Neural crest cell (in vitro differentiated cells): ENCODE measurements at places on chromosomes 2 and 18. TPM values are rescaled to one million over a fixed set of nuclear protein-coding genes. Genes with fewer than 3 reads are reported as not detected.

The DAW1 gene
- total RNA-seq, result not detected in 2 replicates

The UGT1A10 gene
- total RNA-seq, result not detected in 2 replicates

The NCK2 gene
- 67.7 and 71.9 TPM in 2 replicates for total RNA-seq

The DTNB gene
- 28.9 and 29.5 TPM in 2 replicates for total RNA-seq

The TUBB6 gene
- total RNA-seq, result 77.8 and 81.8 TPM in 2 replicates

DNA sequence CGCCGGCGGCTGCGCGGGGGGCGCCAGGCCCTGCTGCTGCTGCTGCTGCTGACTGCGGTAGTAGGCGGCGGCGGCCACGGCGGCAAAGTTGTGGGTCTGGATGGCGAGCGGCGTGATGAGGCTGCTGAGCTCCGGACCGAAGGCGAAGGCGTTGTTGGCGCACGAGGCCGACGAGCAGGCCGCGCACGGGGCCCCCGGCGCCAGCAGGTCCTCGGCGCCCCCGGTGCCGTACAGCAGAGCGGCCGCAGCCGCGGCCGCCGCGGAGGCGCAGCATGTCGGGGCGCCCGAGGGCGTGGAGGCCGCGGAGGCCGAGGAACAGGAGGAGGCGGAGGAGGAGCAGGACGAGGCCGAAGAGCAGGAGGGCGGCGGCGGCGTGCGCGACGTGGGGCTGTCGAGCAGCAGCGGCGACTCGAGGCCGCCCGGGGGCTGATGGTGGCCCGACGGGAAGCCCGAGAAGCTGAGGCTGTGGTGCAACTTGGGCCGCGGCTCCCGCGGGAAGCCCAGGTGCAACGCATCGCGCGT is 1.8 kb downstream of the ZFP36L2 start:
- peak; percentile 19 for DNase-seq

GRCh38 chr2:239883326-239884050 is 141.7 kb downstream of the NDUFA10 start:
- no peak for DNase-seq

GRCh38 chr2:58291726-58292438 is 50.8 kb upstream of the FANCL start:
- no peak for DNase-seq

- no peak for DNase-seq
Measured at GRCh38 chr18:56267334-56267733, 371.1 kb downstream of the TXNL1 start.

GRCh38 chr2:239151201-239152131 is 249.4 kb downstream of the HDAC4 start:
- no peak for DNase-seq

DNA sequence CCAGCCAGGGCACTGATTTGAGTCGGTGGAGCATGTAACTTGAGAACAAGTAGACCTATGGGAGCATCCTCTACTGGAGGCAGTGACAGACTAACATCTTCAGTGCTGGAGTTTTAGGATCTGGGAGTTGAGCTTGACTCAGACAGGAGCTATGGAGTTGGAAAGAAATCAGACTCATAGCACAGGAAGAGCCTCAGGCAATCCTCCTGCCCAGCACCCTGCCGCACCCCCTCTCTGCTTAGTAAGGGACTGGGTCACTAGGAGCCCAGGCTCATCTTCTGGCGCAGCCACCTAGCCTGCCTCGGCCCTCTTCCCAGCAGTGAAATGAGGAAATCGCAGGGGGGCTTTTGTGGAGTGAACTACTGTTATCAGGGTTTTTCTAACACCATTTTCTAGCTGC is 3.6 kb downstream of the ARID5A start:
- no peak for DNase-seq

DNA sequence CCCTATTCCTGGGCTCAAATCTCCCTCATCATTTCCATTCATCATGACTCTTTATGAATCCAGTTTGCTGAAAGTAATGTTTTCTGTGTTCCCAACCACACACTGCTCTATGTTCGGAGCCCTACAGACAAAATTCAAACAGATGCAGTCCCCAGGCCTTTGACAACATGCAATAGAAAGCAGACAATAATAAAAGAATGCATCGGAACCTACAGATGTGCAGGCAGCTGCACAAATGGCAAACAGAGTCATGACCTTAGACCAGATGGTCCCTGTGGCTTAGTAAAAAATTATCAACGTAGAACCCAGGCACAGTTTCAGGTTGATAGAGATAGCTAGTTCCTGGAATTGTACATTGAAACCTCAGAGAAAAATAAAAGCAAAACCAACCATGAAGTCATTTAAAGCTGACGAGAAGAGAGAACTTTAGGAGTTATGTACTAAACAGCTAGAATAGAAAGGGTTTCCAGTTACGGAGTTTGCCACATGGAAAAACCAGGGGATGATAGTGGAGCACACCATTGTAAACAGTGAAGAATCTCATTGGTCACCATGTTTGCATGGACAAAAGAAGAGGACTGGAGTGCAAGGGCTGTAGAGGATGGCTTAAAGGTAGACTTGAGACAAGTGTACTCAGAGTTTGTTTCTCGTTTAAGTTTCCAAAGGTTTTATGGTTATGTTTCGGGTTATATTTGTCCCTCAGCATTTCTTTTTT is 23.2 kb upstream of the ACVR1 start:
- no peak for DNase-seq

GRCh38 chr2:86283411-86284030 is 53.9 kb downstream of the REEP1 start:
- no peak for DNase-seq

GRCh38 chr18:3400567-3401296 is 49.2 kb upstream of the TGIF1 start:
- DNase-seq, result no peak

GRCh38 chr2:280650-281110 is 7.2 kb downstream of the ALKAL2 start:
- DNase-seq, result no peak

DNA sequence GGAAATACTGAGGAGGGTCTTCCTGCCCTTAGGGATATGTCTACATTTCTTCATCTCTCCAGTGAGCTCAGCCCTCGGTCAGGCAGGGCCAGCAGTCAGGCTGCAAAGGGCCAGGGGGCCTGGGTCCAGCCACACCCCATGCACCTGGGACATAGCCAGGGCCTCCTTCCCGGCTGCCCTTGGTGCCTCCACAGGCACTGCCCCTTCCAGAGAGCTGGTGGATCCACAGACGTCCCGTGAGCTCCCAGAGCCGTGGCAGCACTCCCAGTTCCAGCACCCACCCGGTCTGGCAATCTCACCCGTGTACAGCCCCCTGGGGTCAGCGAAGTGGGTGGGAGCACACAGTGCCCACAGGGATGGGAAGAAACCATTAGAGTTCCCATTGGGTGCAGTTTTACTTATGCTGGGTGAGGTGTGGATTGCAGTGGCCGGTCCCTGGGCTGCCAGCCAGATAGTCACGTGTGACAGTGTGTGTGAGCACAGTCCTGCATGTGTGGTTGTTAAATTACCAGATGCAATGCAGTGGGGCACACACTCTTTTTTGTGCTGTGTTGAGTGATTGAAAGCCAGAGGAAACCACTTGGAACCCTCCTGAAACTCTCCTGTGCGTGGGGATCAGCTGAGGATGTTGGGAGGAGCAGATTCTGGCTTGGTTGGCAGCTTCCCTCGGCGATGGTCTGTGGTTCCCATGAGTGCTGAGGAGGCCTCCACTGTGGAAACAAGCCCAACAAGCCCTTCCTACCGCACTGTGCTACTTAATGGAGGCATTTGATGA is 131.0 kb downstream of the SNTG2 start:
- no peak for DNase-seq

DNA sequence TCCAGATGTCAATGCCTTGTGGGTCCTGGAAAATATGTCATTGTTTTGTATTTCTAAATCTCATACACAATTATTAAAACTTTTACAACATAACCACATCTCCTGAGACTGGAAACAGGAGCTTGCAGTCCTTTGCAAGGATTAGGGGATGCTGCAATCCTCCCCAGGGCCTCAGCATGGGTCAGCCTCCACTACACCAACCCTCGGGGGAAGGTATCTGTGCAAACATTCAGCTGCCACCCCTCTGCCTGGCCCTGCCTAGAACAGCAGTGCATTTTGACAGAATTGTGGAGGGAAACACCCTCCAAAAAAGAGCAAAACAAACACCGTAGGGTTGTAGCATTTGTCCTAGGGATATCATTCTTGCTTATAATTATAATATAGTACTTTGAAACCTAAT is 4.2 kb upstream of the UPP2 start:
- DNase-seq, result no peak

- no peak for DNase-seq
Measured at GRCh38 chr18:58755304-58756010, 84.2 kb downstream of the MALT1 start.

DNA sequence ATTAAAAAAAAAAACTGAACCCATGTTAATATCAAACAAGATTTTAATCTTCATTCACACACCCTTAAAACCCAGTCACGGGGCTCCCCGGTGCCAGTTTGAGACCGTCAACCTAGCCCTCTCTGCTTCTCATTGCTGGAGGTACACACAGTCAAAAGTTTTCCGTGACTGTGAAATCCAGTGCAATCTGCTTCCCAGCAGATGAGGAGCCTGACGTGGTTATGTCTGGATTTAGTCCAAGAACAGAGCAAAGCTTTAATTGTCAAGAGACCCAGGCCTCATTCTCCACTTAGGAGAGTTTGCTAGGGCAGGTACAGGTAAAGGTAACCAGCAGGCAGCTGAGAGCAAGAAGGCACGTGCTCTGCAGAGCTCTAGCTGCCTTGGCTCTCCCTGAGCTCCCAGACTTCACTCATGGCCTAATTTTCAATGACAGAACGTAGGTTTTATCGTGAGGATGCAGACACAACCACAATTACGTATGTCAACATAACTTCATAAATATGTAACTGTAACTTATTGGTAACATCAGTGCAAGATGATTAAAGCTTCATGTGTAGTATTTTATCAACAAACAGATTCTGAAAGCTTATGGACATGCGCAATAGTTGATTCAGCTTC is 56.3 kb downstream of the SLC16A14 start:
- DNase-seq, result no peak

- no peak for DNase-seq
Measured at GRCh38 chr2:175432793-175433192, 251.3 kb upstream of the ATP5MC3 start.
